ENCODE measurements at places on chromosomes 2 and 18.

- peak; percentile 28 for DNase-seq
These were observed 31.9 kb downstream of the ABHD3 start for GRCh38 chr18:21672521-21673267.

DNA sequence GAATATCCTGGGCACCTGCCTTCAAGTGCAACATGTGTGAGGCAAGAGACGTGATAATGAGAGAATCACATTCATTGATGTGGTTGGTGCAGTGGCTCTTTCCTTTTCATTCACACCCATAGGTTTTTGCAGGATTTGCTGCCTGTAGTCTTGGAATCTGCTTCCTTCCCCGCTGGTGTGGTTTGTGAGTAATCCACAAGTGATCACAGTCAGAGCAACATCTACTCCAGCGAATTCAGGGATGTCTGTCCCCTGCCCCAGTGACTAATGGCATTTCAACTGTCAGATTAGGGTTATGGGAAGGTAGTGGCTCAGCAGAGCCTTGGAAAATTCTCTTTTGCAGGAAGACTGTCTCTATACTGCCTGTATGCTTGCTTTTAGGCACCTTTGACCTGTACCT lies 225.5 kb upstream of the RBMS1 start:
- DNase-seq: no peak

GRCh38 chr2:175627405-175627804 lies 374.7 kb downstream of the LNPK start:
- no peak for DNase-seq

DNA sequence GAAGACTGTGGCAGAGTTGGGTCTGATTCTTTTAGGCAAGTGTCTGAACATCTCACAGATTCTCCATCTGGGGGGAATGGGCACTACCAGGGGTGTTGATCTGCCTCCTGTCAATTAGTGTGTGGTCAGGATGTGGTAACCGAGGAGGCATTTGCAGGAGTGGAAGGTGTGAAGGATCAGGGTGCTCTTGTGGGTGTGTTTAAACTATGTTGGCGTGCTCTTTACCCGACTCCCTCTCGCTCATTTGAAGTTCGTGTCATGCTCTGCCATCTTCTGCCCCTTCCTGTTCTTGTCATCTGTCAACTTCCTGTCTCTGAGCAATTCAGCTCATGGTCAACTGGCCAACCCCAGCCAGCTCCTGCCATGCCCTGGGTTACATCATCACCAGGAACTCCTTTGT lies 107.9 kb downstream of the RTN4 start:
- no peak for DNase-seq

DNA sequence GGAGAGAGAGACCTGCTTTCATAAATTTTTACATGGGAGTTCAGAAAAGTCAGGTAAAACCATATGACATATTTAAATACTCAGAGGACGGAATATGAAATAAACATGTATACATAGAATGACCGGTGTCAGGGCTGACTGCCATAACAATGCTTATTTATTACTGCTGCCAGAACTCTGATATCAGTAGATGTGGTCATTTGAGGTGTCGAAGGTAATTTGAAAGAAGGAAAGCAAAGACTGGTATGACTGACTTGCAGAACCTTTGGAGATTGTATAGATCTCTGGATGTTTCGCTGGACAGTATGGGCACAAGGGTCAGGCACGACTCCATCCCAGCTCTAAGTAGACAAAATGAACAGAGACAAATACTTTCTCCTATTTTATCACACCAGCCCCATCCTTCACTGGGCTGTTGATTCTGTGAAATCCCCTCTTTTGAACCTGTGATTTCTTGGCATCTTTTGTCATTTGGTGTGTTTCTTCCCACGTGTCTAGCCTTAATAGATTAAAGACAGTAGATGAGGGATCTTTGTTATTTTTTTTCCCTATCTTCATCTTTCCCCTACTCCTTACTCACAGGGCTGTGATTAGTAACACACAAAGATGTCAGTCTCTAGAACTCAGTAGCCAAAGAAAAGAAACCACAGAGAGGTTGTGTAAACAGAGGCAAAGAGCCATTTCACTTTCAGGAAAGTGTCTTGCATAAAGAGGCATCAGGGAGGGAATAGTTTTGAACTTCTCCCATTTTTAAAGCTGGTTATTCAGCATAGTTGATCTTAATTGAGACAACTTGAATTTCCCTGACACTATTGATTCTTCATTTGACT lies 61.6 kb downstream of the ICOS start:
- no peak for DNase-seq

- no peak for DNase-seq
These were observed 160.4 kb downstream of the HDAC4 start for GRCh38 chr2:239240414-239240881.

DNA sequence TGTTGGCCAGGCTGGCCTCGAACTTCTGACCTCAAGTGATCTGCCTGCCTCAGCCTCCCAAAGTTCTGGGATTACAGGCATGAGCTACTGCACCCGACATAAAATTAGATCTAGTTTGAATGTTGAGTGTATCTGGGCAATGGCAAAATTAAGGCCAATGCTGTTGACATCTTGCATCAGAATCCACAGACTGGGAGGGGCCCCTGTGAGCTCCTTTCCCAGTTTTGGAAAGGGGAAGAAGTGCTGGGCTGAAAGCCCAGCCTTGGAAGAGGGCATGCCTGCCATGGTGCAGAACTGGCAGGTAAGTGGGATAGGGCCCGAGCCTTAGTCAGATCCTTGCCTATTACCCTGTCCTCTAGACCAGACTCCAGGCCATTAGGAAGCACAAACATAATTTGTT lies 4.5 kb upstream of the MYOM1 start:
- no peak for DNase-seq

DNA sequence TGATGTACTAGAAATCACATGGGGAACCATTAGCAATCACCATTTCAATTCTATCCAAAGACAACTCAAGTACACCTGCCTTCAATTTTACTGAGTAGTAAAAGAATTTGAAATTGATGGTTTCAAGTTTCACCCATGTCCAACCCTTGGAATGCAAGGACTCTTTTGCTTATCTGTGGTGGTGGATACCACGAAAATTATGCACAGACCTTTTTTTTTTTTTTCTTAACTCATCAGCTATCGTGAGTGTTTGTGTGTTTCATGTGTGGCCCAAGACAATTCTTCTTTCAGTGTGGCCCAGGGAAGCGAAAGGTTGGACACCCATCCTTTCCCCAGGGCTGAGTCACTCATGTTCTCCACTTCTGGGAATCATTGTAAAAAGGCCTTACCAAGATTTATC lies 23.1 kb downstream of the ID2 start:
- DNase-seq: no peak

- no peak for DNase-seq
These were observed 196.8 kb downstream of the LRRTM4 start for GRCh38 chr2:77325395-77325794.

GRCh38 chr2:67145851-67146250 lies 251.3 kb upstream of the ETAA1 start:
- DNase-seq: no peak

GRCh38 chr2:237254369-237254861 lies 159.5 kb downstream of the COL6A3 start:
- peak; percentile 85 for DNase-seq

GRCh38 chr2:204012072-204012653 lies 75.6 kb downstream of the ICOS start:
- DNase-seq: no peak

DNA sequence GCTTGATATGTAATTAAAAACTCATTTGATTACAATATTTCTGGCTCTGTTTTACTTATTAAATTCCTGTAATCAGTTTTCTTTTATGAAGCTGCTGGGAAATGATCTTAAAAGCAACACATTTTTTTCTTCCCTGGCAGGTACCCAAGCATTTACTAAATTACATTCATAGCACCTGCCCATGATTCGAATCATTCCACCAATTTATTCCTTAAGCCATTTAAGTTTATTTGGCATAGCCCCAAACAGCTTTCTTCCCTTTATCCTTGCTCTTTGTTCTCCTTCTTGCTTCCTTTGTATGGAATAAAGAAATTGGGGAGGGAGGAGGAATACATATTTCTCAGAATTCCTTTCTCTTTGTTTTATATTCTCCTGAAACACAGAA lies 241.3 kb downstream of the AGPS start:
- DNase-seq: no peak

- no peak for DNase-seq
These were observed 180.3 kb downstream of the EIPR1 start for GRCh38 chr2:3197308-3197707.

GRCh38 chr2:172329774-172330671 lies 97.4 kb upstream of the ITGA6 start:
- DNase-seq: no peak

DNA sequence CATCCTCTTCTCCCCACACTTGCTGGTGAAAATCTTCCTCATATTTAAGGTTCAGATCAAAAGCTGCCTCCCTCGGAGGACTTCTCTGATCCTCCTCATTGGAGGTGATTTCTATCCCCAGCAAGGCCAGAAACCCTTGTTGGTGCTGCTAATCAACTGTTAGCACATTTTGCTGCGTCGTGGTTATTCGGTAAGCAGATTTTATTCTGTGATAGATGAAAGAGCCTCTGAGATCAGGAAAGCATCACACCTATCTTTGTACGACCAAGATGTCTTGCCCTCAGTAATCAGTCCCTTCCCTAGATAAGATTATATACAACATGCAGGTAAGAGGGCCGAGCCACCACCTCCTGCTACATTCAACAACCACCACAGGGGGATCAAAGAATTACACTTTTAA lies 40.1 kb downstream of the DDX18 start:
- no peak for DNase-seq

- DNase-seq: no peak
These were observed 203.4 kb downstream of the RND3 start for GRCh38 chr2:150284116-150284515.

DNA sequence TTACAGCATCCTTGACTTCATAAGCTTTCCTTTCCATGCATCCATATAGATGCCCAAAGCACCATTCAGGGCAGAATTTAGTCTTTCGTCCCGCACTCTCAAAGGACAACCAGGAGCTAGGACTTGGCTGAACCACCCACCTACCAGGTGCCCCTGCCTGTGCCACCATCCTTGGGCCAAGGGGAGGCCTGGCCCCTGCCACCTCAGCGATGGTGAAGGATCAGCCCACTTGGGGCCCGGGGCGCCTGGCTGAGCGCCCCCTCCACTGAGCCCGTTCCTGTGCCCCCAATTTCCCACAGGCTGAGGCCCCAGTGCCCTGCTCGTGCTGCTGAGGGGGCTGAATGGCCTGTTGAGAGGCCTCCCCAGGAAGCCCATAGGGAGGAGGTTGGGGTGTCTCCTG lies 33.3 kb upstream of the ALPP start:
- no peak for DNase-seq

DNA sequence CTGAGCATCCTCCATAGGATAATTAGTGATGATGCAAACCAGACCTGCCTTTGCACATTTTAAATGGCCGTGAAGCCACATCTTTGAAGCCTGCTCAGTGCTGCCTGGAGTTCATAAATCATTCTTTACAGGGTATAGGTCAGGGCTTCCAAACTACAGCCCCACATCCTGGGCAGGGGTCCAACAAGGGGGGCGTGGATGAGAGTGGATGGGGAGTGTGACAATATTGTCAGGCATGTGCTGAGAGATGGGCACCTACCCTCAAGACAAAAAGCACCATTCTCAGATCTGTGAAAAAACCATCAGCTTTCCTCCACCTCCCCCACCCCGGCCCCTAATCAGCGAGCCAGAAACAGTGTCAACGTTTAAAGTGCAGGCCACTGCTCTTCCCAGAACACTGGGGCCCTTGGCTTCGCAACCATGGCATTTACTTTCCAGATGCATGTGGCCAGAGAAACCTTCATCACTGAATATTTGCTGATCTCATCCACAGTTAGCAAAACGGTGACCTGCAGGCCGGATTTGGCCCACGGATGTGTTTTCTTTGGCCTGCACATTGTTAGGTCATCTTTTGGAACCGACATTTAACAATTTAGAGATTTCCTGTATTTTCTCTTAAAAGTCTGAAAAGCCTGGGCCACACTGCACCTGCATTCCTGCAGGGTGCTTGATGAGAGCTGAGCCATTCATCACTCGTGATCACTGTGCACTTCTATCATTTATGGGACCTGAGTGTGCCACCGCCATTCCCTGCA lies 130.7 kb downstream of the ANKRD44 start:
- DNase-seq: peak; percentile 37

GRCh38 chr18:13214609-13215008 lies 4.0 kb upstream of the LDLRAD4 start:
- DNase-seq: no peak

DNA sequence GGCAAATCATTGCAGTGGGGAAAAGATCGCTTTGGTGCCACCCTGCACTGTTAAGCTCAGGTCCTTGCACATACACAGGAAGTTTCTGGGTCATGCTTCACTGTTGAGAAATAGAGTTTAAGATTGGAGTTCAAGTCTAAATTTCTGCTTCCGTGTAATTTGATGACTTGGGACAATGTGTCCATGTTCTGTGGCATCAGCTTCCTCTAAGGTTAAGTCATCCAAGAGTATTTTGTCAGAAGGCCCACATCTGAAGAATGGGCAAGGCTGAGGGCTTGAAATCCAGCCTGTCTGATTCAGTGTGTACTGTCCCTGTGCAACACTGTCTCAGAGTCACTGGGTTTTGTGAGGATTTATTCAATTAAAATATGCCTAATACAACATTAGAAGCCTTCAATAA lies 880.7 kb downstream of the SUCLG1 start:
- DNase-seq: no peak

Measured in GM04503 (cell line).